ENCODE measurements at places on chromosomes 3 and 15.

- no peaks in the 10 kb centered on the region for H3K27me3 ChIP-seq
- DNase-seq, result no peak
- no peak overlapping the region for H3K27ac ChIP-seq
- H3K36me3 ChIP-seq, result no peaks in the 10 kb centered on the region
Measured at GRCh38 chr3:173617490-173617889, 219.9 kb downstream of the NLGN1 start.

DNA sequence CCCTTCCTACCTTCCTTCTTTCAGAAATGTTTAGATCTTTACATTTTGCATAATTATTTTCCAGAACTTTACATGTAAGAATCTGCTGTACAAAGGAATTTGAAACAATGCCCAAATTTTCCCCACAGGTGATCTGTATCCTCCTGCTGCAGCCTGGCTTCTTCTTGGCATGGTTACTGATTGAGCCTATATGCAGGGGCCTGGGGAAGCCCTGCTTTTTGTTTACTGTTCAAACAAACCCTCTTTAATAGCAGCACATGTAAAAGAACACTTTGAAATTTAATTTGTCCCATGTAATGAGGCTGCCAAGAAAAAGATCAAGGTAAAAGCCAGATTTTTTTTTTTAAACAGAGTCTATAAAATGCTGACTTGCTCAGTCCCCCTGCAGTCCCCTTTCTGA is 432.2 kb downstream of the TUSC7 start:
- H3K4me3 ChIP-seq, result no peak overlapping the region
- H3K4me1 ChIP-seq, result no peaks in the 10 kb centered on the region
- H3K27ac ChIP-seq, result no peak overlapping the region
- H3K36me3 ChIP-seq, result no peaks in the 10 kb centered on the region

DNA sequence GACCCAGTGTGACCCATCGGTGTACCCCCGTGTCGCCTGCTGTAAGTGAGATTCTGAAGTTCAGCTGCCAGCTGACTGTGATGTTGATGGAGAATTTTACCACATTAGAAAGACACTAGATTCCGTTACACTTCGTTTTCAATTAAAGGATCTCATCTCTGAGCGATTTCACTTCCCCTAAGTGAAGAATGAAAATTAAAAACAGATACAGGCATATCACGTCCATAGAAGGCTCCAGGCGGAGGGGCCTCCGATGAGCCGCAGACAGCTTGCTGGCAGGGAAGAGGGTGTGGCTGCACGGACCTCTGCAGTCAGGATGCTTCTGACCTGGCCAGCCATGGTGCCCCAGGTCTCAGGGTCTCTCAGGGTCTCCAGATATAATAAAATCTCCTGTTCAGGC is 6.6 kb upstream of the CPN2 start:
- H3K36me3 ChIP-seq, result no peaks in the 10 kb centered on the region
- no peaks in the 10 kb centered on the region for H3K27me3 ChIP-seq
- no peak overlapping the region for H3K4me3 ChIP-seq

DNA sequence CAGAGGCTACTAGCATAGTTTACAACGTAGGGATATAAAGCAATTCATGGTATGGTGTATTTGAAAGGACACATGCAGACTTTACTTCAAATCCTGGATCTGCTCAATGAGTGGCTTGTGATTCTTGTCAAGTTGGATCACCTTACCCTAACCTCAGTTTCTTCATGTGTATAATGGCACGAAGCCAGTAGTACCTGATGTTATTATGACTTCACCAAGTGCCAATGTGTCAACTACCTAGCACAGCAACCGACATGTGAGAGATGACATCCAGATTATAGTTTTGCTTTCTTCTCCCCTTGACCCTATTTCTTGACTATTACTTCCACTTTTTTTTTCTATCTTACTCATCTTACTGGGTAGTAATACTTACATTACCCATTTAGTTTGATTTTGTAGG is 304.5 kb downstream of the RBMS3 start:
- no peak for DNase-seq
- H3K4me3 ChIP-seq, result no peak overlapping the region
- H3K27me3 ChIP-seq, result no peaks in the 10 kb centered on the region
- H3K27ac ChIP-seq, result no peak overlapping the region
- H3K36me3 ChIP-seq, result no peaks in the 10 kb centered on the region

- H3K36me3 ChIP-seq, result no peaks in the 10 kb centered on the region
- H3K27me3 ChIP-seq, result no peaks in the 10 kb centered on the region
- no peaks in the 10 kb centered on the region for H3K4me1 ChIP-seq
- H3K4me3 ChIP-seq, result no peak overlapping the region
- no peak for DNase-seq
- no peak overlapping the region for H3K27ac ChIP-seq
Measured at GRCh38 chr3:182331341-182331740, 462.0 kb upstream of the ATP11B start.

DNA sequence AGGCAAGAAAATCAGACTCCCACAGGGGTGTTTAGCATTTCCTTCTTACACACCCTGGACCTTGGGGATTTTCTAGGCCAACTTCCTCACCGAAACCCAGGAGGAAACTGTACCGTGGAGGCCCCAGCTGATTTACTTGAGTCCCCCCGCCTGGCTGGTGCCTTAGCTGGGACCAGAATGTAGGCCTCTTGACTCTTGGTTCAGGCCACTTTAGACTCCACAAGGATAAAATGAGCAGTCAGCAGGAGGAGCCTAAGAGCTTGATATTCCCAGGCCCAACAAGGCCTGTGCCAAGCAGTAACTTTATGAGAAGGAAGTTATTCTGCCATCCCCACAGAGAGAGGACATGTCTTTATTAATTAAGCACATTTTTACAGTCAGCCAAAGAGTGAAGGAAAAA is 4.6 kb upstream of the APBA2 start:
- H3K4me3 ChIP-seq, result no peak overlapping the region
- H3K27me3 ChIP-seq, result peaks cover 7% of the 10 kb centered on the region
- DNase-seq, result no peak
- H3K36me3 ChIP-seq, result no peaks in the 10 kb centered on the region
- H3K4me1 ChIP-seq, result peaks cover 7% of the 10 kb centered on the region

- no peak overlapping the region for H3K4me3 ChIP-seq
- H3K27me3 ChIP-seq, result no peaks in the 10 kb centered on the region
- H3K27ac ChIP-seq, result no peak overlapping the region
- H3K36me3 ChIP-seq, result no peaks in the 10 kb centered on the region
- DNase-seq, result no peak
Measured at GRCh38 chr15:61685534-61685933, 374.7 kb downstream of the VPS13C start.

- no peaks in the 10 kb centered on the region for H3K36me3 ChIP-seq
- no peaks in the 10 kb centered on the region for H3K4me1 ChIP-seq
- H3K27me3 ChIP-seq, result no peaks in the 10 kb centered on the region
- DNase-seq, result no peak
- no peak overlapping the region for H3K27ac ChIP-seq
Measured at GRCh38 chr3:79886204-79886603, 118.4 kb upstream of the ROBO1 start.

DNA sequence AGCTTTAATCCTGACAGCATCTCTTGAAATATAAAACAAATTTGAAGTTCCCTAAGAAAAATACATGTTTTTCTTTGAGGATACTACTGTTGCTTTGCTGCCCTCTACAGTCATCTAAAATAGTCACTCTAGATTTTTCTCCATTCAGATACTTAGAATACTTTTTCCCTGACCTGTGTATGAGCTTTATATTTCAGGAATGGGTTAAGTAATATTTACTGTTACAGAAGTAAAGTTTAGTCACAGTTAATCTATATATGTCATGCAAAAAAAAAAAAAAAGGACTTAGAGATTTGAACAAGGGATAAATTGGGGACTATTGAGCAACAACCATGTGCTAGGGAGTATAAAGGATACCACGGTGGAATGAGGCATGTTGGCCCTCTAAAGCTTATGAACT is 8.8 kb downstream of the NECTIN3 start:
- H3K36me3 ChIP-seq, result no peaks in the 10 kb centered on the region
- no peak overlapping the region for H3K27ac ChIP-seq
- no peak overlapping the region for H3K4me3 ChIP-seq
- peak; percentile 26 for DNase-seq

GRCh38 chr3:116246406-116246980 is 198.8 kb downstream of the LSAMP start:
- no peaks in the 10 kb centered on the region for H3K4me1 ChIP-seq
- H3K36me3 ChIP-seq, result no peaks in the 10 kb centered on the region
- no peak overlapping the region for H3K27ac ChIP-seq
- DNase-seq, result no peak
- H3K27me3 ChIP-seq, result no peaks in the 10 kb centered on the region
- no peak overlapping the region for H3K4me3 ChIP-seq

GRCh38 chr3:69201658-69202057 is 79.3 kb upstream of the LMOD3 start:
- no peak overlapping the region for H3K27ac ChIP-seq
- peaks cover 4% of the 10 kb centered on the region for H3K4me1 ChIP-seq
- no peaks in the 10 kb centered on the region for H3K27me3 ChIP-seq
- no peak for DNase-seq
- peaks cover 22% of the 10 kb centered on the region for H3K36me3 ChIP-seq
- no peak overlapping the region for H3K4me3 ChIP-seq

DNA sequence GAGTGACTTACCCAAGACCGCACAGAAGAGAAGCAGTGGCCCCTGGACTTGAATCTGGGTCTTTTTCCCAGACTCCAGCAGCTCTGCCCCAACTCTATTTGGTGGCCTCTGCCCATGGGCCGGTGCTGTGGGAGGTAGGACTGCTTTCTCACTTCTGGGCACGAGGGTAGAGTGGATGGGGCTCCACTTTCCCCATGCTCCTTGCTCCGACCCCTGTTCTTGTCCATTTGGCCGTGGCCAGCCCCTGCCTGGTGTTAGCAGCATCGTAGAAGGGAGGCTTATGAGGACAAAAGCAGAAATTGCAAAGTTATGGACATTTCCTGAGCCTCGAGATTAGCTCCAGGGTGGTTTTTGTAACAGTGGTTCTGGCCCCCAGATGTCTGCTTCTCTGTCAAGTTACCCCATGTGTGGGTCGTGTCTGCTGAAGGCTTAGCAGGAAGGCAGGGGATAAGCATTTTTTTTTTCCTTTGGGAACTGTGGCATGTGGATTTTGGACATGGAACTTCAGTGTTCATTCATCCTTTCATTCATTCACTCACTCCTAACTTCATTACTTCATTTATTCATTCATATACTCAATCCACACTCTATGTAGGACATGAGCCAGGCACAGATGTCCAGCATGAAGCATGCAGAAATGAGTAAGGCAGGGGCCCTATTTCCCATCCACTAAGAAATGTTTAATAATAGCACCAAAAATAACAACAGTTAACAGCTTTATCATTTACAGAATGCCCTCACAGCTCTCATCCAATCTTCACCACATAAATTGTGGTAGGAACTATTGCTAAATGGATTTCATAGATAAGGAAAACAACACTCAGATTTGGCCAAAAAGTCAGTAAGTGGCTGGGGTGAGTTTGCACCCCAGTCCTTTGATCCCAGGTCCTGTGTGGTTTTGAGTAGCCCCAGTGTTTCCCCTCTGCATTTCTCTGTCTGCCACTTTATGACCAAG is 180.5 kb downstream of the OPA1 start:
- H3K4me3 ChIP-seq, result no peak overlapping the region
- H3K4me1 ChIP-seq, result no peaks in the 10 kb centered on the region

DNA sequence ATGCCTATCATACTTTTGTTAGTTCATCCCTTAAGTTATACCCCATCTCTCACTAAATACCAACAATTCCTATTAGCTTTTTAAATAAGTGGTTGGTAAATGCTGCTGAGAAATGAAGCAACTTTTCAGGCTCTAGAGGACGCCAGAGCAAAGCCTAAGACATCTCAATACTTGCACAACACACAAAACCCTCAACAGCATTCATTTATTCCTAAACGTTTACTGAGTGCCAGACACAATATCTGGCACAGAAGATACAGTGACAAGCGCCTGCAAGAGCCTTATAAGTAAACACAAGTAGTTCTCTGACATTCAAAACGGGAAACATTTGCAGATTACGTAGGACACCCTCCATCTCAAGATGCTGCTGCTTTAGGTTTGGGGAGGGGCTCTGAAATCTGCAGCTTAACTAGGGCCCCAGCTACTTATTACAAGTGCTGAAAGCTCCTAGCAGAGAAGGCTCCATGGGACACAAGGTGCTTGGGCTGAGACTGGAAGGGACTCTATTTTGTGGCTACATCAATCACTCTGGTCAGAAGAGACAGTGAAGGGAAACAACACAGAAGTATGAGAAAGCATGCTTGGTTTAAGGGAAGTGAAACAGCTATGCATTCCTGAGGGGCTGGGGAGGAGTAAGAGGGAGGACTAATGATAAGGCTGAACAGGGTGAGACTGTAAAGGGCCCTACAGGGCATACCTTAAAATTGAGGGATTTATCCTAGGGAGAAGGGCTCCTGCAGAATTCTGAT is 311.3 kb downstream of the PLCL2 start:
- no peak overlapping the region for H3K27ac ChIP-seq
- no peaks in the 10 kb centered on the region for H3K27me3 ChIP-seq
- H3K4me3 ChIP-seq, result no peak overlapping the region
- no peak for DNase-seq
- H3K36me3 ChIP-seq, result peaks cover 5% of the 10 kb centered on the region

DNA sequence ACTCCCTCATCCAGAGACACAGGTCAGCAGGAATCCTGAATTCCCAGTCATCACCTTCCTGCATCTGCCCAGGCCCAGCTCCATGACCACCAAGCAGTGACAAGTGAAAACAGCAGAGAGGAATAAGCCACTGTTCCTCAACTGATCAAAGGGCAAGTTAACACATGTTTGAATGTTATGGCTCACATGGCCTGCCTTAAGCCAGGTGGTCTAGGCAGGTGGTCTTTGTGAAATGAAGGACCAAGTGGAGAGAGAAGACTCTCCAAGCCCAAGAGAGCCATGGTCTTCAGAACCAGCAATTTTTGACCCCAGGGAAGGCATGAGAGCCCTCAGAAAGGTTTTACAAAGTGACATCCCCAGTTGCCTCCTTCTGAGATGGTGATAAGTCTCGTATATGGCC is 161.8 kb downstream of the EPHB1 start:
- no peak for DNase-seq
- no peak overlapping the region for H3K4me3 ChIP-seq
- H3K4me1 ChIP-seq, result no peaks in the 10 kb centered on the region
- no peaks in the 10 kb centered on the region for H3K36me3 ChIP-seq

GRCh38 chr3:187210091-187210490 is 12.8 kb downstream of the RTP1 start:
- H3K4me1 ChIP-seq, result no peaks in the 10 kb centered on the region
- no peak overlapping the region for H3K27ac ChIP-seq
- H3K36me3 ChIP-seq, result no peaks in the 10 kb centered on the region
- H3K4me3 ChIP-seq, result no peak overlapping the region

DNA sequence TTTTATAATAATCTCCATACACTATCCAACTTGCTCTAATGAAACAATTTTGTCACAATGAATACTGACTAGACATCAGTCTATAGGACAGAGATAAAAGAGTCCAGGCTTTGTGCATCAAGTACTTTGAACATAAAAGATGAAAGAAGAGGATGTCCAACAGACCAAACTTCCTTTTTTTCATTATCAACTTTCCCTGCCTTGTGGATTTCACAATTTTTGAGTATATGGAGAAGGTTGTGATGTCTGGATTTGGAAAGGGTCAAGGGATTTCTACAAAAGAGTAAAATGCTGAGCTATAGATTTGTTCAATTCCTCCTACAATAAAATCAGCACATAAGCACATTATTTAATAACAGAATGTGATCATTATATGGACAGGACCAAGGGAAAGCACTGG is 25.7 kb downstream of the CD47 start:
- no peaks in the 10 kb centered on the region for H3K4me1 ChIP-seq
- no peak overlapping the region for H3K27ac ChIP-seq
- no peak overlapping the region for H3K4me3 ChIP-seq
- no peak for DNase-seq
- H3K27me3 ChIP-seq, result no peaks in the 10 kb centered on the region

All from common myeloid progenitor, CD34-positive (primary cell).